ENCODE measurements at places on chromosomes 16 and 17.

DNA sequence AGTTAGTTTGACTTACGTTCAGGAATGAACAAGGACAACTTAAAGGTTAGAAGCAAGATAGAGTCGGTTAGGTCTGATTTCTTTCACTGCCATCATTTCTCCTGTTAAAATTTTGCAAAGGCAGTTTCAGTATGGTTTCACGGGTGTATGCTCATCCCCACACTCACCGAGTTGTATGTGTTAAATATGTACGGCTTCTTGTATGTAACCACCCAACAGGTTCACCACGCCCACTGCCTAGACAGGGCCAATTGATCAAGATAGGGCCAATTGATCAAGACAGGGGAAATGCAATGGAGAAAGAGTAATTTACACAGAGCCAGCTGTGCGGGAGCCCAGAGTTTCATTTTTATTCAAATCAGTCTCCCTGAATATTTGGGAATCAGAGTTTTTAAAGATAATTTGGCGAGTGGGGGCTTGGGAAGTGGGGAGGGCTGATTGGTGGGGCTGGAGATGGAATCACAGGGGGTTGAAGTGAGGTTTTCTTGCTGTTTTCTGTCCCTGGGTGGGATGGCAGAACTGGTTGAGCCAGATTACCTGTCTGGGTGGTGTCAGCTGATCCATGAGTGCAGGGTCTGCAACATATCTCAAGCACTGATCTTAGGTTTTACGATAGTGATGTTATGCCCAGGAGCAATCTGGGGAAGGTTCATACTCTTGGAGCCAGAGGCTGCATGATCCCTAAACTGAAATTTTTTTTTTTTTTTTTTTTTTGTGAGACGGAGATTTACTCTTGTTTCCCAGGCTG lies 62.4 kb upstream of the PLCG2 start:
- DNase-seq = no peak

- DNase-seq = no peak
These were observed 31.5 kb downstream of the FA2H start for GRCh38 chr16:74743045-74743667.

- peak; percentile 79 for DNase-seq
These were observed 4.1 kb upstream of the CDH15 start for GRCh38 chr16:89167425-89167941.

GRCh38 chr16:85616607-85617321 lies 3.6 kb downstream of the GSE1 start:
- no peak for DNase-seq

DNA sequence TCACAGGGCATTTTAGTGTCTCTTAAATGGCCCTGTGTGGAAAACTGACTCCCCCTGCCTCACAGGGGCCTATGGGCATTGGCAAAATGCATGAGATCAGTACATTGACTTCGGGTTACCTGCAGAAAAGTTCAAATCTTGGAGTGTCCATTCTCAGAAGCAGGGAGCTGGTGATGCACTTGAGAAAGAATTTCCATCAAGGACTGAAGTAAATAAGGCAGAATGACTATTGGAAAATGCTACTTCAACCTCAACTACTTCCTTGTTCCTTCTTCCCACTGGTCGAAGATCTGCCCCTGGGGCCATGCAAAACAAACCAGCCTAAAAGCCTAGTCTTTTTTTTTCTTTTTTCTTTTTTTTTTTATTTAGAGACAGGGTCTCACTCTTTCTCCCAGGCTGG lies 13.8 kb upstream of the GSDMA start:
- DNase-seq = peak; percentile 34
